ENCODE measurements at places on chromosomes 1 and 21.

DNA sequence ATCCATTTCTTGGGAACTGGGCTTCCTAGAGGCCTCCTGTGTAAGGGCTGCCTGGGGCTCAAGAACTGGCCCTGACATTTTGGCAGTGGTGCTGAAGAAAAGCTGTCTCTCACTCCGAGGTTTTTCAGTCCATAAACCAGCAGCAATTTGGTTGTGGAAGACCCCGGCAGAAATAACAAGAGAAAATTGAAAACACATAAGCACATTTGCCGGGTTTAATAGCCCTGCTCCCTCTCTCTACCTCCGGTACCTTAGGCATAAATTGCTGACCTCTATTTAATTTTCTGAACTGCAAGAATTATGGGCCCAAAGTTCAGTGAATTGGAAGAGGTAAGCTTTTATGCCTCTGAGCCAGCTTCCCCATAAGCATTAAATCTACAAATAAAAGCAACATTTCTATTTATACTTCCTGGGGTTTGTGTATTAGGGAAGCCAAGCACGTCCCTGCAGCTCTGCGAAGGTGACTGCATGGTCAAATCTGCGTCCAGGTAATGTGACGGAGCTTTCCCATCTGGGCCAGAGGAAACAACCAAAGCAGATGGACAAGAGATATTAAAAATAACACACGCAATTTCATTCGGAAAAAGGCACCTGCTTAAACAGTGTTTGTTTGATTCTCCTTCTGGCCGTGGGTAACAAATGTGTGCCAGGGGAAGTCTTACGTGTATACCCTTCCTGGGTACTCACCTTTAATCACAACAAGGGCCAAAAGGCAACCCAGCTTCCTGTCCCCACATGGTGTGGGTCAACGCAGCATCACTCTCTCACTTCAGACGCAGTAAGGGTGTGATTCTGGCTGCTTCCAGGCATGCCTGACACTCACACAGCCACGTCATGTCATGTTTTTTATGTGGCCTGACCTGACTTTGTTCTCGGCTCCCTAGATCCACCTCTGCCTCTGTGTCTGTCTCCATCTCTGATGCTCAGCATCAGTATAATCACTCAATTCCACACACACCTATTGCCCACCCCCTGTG, 69.2 kb downstream of the PAPPA2 start:
- DNase-seq, result no peak

DNA sequence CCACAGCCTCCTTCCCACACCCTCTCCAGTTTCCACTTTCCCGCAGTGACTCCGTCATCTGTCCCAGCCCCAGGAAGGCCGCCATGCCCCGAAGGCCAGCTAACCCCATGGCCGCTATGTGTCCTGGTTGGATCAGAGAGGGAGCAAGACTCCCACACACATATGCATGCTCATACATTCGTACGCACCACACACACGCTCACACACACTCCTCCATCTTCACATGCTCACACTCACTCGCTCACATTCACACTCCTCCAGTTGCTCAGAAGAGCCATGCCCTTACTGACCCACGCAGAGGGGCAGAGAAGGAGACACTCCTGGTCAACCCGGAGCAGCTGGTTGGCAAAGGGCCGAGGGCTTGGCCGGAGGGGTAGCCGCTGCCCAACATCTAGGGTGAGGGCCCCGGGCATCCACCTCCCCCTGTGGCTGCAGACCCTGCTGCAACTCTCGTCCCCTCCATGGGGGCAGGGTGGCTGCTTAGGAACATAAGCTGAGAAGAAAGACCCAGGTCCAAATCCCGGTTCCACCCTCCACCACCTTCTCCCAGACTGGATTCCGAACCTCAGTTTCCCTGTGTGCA, 122.3 kb upstream of the SLC25A33 start:
- DNase-seq, result no peak

GRCh38 chr1:218633238-218633988, 288.3 kb downstream of the TGFB2 start:
- DNase-seq, result no peak

DNA sequence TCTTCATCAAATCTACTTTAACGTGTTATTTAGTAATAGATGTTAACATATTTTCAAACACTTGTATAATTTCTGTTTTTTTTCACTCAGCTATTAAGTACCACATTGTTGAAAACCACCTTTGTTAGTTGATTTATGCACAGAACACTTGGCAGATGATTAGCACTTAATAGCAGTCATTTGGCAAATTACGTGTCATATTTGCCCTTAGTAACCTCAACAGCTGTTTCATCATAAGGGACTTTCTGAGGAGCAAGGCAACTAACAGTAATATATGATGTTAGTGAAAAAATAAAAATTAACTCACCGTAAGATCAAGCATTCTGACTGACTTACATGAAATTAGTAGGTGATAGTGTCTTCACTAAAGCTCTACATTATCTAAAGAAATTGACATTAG, 186.4 kb downstream of the HMCN1 start:
- DNase-seq, result no peak

GRCh38 chr1:15584489-15585363, at the start of gene AGMAT:
Gene AGMAT (minus strand): TSS chr1:15585051. CDS start chr1:15584967, 84 bp downstream.
- DNase-seq, result no peak

DNA sequence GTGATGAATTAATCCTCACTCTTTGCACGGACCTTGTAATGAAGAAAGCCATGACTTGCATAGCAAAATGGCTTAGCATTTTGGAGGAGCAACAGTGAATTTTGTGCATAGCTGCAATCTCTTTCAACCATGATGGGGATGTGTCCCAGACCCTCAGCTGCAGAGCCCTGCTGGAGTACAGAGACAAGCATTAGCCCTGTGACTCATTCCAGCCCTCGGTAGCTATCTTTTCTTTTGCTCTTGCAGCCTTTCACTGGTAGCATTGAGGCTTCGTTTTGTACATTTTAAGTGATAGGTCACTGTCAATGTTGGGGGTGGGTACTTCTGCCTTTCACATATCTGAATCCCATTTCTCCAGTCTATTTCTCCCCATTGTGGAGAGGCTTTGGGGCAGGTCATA, 58.4 kb downstream of the SLC35F3 start:
- no peak for DNase-seq

GRCh38 chr1:79197421-79197820, 190.9 kb upstream of the ADGRL4 start:
- DNase-seq, result no peak
